Activated naive CD4-positive, alpha-beta T cell treated with anti-CD3 and anti-CD28 coated beads for 36 hours (primary cell): ENCODE measurements at places on chromosomes 3 and 15.

DNA sequence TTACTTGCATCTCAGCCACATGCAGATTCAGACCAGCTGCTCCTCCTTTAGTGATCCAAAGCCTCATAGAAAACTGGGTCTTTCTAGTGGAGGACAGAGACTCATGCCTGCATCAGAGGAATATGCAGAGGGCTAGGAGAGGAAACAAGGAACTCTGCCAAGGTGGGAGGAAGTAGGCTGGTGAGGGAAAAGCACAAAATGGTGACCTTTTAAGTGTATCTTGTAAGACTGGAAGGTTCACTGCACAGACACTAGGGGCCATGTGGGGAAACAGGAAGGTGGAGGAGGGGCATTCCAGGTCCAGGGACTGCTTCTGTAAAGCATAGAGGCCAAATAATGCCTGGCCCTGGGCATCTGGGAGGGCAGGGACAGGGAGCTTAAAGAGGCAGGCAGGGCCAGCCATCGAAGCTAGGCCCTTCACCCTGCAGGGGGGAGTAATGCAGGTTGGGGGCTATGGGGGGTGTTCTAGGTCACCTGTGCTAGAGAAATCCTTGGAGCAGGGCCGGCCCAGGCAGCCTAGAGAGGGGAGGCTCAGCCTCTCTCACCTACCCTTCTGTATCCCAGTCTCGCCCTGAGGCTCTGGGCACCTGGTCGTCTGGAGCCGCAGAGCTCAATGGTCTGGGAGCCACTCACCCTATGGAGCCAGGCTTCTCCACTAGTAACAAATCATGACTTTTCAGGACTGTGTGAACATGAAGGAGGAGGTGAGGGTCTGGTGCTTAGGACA lies 117.7 kb downstream of the DNAJB8 start:
- no peak for DNase-seq

- no peak for DNase-seq
Measured at GRCh38 chr3:48002787-48003186, 13.4 kb downstream of the MAP4 start.

- no peak for DNase-seq
Measured at GRCh38 chr3:53082736-53083135, 36.9 kb upstream of the SFMBT1 start.

GRCh38 chr3:160008961-160009360 lies 20.3 kb downstream of the IL12A start:
- DNase-seq, result no peak

DNA sequence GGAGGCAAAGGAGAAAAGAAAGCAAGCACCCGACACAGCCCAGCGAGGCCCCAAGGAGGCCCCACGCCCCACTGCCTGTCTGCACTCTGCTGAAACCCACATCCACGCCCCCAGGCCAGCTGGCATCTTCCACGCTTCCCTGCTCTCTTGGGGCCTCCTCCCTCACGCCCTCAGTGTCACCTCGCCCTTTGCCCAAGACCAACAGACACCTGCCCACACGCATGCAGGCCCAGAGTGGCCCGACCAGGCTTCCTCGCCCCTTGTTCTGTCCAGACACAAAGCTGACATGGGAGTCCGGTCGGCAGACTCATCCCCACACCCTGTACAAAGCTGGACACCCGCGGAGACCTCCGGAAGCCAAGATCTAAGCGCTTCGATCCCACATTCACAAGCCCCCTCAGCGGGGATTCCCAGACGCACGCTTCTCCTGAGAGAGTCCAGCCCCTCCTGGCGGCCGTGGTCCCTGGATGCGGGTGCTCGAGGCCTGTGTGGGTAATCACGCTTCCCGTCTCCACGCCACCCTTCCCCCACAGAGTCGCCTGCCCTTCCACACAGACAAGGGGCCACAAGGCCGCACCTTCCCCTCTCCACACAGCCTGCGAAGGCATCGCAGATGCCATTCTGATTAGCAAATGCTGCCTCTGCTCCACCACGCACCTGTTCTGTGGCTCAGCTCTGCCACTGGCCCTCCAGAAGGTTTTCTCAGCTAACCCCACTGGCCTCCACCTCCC lies 176.6 kb downstream of the XXYLT1 start:
- no peak for DNase-seq

DNA sequence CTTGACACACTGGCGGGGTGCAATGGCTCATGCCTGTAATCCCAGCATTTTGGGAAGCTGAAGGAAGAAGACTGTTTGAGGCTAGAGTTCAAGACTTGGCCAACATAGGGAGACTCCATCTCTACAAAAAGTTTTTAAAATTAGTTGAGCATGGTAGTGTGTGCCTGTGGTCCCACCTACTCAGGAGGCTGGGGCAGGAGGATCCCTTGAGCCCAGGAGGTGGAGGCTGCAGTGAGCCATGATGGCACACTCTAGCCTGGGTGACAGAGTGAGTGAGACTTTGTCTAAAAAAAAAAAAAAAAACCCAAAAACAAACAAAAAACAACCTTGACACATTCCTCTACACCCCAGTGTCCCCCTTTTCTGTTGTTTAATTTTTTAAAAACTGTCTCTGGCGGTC lies 4.0 kb upstream of the ITPKA start:
- no peak for DNase-seq

GRCh38 chr3:48694610-48695392 lies 9.1 kb upstream of the NCKIPSD start:
- DNase-seq, result no peak

DNA sequence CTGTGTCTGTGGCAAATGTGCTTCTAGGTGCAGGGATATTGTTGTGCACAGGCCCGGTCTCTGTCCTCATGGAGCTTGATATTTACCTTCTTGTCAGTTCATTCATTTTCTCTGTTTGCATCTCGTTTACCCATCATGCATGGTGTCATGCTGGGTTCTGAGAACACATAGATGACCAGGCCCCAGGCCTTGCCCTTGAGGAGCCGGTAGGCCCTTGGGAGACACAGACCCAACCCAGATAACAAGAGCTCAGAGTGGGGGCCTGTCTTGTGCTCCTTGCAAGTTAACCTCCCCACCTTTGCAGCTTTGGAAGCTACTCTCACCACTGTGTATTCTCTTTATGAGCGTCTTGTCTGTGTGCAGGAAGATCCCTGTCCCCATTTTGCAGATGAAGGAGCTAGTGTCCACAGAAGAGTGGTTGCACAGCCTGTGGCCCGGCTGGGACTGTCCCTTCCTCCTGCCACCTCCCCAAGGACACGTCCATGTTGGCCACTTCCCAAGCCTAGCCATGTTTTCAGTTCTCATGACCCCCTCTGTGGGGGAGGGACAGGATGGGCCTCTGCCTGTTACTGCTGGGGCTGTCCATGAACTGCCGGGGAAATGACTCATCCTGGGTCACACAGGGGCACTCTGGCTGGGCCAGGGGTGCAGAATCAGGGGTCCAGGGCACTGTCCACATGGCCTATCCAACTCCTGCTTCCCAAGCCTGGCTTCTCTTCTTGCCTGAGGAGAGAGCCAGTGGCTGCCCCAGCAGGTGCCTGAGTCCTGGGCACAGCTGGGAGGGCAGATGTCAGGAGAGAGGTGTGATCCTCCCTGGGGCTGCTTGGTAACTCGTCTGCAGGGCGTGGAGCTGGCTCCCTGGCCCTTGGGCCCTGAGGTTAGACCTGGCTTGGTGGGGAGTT lies 3.4 kb downstream of the SNX33 start:
- DNase-seq, result peak; percentile 19

DNA sequence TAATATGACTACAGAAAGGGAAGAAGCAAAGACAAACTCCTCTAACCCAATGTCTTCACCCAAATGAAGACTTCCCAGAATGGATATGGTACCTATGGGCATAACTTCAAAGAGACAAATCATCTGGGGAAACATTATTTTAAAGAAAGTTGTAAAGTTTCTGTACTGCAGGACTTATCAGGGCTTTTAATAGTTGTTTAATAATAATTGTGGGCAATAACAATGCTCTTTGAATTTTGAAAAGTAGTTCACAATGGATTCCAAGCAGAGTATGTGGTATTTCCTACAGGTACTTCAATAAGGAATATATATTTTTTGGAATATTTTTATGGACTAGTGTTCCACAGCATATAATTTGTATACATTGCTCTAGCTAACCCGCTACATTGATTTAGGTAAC lies 503.1 kb downstream of the MCTP2 start:
- no peak for DNase-seq

DNA sequence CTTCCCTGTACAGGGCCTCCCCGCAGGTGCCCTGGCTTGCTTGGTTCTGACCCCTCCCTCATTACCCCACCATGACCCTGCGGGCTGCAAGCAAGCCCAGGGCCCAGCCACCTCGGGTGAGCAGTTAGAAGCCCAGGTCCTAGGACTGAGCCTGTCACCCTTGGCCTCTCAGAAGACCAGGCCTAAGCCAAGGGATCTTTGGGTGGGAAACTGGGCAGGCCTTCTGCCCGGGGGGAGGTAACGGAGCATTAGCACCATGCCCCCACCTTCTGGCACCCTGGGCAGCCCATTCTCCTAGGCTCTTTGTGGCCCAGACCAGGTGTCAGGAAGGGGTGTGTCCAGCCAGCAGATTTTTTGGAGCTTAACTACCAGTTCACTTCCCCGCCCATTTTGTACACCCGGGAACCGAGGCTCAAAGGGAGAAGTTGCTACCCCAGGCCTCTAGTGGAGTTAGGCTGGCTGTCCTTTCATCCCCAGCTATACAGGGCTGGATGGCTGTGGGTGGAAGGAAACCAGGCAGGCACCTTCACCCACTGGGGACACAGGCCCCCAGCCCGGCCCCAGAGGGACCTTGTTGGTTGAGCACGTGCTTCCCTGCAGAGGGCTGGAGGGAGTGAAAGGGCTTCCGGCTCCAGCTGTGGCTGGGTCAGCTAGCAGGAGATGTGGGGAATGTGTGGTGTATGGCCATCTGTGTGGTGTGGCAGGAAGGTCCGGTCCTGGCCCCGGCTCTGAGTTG lies 1.4 kb downstream of the CSK start:
- peak; percentile 60 for DNase-seq

DNA sequence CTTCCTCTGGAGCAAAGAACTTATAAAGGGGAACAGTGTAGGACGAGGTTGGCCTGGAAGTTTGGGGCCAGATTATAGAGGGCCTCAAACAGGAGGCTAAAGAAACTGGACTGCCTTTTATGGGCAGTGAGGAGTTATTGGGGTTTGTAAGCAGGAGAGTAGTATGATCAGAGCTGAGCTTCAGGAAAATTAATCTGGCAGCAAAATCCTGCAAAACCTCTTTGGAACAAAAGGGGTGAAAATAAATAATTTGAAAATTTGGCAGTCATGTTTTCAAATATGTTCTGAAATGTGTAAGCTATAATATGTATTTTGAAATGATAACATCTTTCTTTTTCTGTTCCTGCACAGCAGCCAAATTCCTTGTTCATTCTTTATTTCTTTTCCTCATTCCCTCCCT lies 164.9 kb downstream of the THSD4 start:
- no peak for DNase-seq

GRCh38 chr15:57216288-57216687 lies 160.0 kb upstream of the CGNL1 start:
- DNase-seq, result peak; percentile 19

GRCh38 chr15:58086491-58086890 lies 21.0 kb upstream of the ALDH1A2 start:
- DNase-seq, result no peak

DNA sequence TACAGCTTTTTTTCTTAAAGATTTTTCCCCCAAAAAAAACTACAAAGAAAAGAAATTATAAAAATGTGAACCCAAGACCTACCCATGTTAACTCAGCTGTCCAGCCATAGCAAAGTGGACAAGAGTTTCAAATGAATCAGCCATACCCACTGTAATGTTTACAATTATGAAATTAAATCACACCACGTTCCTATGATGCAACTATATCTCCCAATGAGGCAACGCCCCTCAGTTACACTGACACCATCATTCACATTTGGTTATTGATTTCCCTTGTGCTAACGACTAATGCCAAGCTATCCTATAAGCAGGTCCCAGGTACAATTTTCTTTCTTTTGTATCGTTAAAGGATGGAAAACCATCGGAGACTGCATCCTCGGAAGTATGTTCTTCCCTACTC lies 115.1 kb upstream of the ICE2 start:
- no peak for DNase-seq

- no peak for DNase-seq
Measured at GRCh38 chr3:32978331-32978730, 26.9 kb downstream of the CCR4 start.

DNA sequence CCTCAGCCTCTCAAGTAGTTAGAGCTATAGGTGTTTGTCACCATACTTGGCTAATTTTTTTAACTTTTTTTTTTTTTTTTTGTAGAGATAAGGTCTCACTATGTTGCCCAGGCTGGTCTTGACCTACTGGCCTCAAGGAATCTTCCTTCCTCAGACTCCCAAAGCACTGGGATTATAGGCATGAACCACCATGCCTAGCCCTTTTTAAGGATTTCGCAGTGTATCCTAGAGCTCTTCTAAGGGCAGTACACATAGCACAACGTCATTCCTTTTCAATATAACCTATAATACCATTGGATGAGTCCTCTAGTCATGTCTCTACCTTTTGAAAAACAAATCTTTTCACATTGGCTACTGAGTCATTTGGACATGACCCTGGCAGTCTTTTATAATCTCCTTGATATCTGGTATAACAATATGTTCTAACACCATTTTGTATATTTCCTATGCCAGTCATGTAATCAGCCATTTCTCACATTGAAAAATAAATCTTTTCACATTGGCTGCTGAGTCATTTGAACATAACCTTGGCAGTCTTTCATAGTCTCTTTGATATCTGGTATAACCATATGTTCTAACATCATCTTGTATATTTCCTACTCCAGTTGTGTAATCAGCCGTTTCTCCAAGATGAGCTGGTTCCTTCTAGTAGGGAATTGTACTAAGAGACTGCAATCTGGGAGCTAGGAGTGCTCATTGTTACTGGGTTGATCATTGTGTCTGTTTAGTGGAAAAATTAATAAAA lies 944.7 kb downstream of the MCTP2 start:
- DNase-seq, result no peak
